HS-5 (cell line): ENCODE measurements at places on chromosomes 3 and 15.

- DNase-seq = no peak
These were observed 58.7 kb upstream of the MYRIP start for GRCh38 chr3:39750712-39751111.

DNA sequence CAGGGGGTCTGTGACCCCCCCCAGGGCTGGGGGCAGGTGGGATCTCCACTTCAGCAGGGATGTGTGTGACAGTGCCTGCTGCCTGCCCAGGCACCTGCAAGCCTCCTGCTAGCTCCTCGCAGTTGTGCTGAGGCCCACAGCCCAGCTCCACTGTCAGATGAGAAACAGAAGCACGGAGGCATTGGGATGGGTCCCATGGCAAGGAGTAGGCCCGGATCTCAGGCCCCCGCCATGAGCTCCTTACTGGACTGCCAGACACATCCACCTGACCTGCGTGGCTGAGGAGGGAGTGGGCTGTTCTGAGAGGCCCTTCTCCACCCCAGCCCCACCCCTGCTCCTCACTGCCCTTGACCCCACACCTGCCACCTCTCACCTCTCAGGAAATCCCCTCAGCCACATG lies 18.2 kb upstream of the SKOR1 start:
- no peak for DNase-seq

- no peak for DNase-seq
These were observed 276.0 kb downstream of the SOX2 start for GRCh38 chr3:181987736-181988135.

GRCh38 chr15:35932531-35932930 lies 386.6 kb upstream of the DPH6 start:
- DNase-seq = no peak

- no peak for DNase-seq
These were observed 55.0 kb downstream of the BSN start for GRCh38 chr3:49609314-49609713.

DNA sequence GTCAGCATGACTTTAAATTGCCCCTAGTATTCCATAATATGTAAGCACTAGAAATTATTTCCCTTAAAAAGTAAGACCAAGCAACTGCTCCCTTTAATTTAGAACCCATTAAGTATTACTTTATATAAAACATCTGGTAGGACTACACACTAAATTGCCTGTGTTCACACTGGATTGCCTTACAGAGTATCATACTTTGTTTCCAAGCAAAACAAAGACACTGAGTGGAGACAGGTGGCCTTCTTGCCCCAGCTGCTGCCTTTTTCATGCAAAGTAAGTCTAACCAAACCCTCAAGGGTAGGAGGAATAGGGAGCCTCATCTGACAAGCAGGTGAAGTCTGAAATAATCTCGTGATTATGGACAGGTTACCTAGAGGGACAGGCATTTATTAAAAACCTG lies 87.3 kb downstream of the PEX5L start:
- DNase-seq = no peak
